ENCODE measurements at places on chromosomes 2 and 18.

DNA sequence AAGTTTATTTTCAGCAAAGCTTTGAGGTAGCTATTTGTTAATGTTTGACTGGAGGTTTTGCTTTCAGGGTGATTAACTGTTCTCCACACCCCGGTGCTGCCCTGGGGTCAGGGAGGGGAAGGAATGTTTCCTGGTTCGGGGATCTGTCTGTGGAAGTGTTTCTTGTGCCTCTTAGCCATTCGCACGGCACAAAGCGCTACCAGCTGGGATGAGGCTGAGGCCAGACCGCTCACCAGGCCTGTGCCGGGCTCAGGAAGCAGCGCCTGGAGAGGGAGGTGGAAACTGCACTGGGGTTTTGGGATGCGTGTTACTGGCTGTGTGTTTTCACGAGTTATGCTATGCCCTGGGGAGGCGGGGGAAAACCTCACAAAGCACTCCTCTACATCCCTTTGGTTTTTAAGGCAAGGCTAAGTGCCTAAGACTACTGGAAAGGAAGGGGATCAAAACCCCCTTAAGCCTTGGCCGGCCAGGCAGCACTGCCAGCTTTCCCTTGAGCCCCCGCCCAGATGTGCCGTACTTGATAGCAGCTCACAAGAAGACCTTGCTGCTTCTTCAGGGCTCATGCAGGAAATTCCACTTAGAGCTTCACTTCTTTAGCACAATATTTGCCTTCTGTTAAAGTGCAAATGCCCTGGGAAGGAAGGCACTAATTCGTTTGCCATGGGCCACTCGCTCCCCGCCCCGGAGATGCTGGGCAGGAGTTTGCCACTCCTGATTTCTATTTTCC lies 65.7 kb upstream of the CNGA3 start:
- no peak for DNase-seq

GRCh38 chr18:78939105-78939504 lies 40.5 kb upstream of the SALL3 start:
- DNase-seq = no peak

DNA sequence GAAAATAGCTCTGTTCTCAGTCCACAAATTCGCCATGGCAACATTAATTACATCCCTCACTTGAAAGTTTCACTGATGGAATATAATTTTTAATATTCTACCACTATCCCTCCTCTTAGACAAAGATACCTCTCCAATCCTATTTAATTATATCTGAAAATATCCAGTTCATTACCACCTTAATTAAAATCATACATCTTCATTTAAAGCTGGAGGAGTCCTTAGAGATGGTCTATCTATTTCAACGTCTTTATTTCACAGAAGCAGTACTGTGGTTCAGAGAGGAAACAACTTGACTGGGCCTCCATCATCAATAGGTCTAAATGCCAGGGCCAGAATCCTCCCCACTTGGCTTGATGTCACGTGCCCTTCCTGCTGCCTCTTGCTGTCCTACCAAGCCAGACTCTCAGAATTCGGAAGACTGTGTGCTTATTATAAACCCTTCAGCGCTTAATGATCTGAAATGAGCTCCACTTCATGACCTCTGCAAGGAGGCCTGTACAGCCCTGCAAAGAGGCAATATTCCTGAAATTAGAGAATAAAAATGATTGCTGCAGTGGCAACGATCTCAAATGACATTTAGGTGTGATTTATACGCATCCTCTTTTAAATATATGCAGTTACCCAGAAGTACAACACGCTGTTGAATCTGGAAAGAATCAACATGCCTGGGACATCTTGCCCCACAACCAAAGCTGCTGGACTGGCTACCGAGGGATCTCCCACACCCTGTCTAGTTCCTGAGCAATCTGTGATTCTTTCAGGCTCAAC lies 146.3 kb downstream of the TMEM163 start:
- no peak for DNase-seq

DNA sequence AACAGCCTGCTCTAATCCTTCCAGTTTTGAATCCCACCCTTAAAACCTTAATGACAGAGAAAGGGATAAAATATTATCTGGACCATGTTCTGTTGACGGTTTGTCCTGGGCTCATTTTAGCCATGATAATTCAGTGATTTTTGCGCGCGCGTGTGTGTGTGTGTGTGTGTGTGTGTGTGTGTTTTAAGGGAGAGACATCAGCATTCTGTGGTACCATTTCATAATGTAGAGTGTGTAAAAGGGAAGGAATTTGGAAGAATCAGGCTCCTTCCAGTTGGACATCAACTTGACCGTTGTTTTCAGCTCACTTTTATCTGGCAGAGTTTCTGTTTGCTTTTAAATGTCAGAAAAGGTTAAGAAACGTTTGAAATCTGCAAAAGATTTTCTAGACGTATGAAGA lies 535.5 kb downstream of the TNS1 start:
- DNase-seq = no peak

- DNase-seq = no peak
Measured at GRCh38 chr18:48176909-48177308, 232.3 kb downstream of the ZBTB7C start.

DNA sequence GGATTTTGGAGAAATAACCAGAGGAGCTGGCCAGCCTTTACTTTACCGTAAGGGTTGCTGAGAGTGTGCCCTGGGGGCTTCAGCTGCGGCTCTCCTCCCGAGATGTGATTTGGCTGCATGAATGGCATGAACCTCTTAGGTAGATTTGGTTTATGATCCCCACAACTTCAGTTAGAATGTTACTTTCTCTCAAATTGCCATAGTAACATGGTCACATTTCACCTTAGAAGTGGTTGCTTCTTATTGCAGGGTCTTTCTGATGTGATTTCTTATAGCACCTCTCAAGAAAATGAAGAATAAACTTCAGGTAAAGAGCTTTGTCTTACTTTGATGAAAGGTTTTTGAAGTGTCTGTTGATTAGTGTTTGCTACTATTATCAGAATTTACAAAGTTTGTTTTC lies 5.6 kb downstream of the PLCL1 start:
- no peak for DNase-seq

DNA sequence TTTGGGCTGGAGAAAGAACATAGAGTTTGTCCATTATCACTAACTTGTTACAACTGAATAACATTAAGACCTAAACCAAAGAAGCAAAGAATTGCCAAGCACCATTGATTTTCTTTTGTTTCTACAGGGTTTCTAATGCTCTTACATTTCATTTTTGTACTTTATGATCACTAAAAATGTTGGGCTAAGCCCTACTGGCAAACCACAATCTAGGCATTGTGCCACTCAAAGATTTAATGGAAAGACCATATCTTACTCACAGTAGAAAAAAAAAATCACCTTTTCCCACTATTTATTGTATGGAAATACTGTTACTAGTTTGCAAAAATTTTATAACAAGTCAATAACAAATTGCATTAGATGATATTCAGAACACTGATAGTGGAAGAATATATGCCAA lies 447.4 kb upstream of the PKDCC start:
- DNase-seq = no peak

GRCh38 chr18:54630963-54631362 lies 39.9 kb downstream of the DYNAP start:
- no peak for DNase-seq

All from stimulated activated CD4-positive, alpha-beta T cell treated with anti-CD3 and anti-CD28 coated beads, Interleukin-1b, Interleukin-23, amount 100 ng/mL, for 24 hours (primary cell).